ENCODE measurements at places on chromosomes 1 and 21.

DNA sequence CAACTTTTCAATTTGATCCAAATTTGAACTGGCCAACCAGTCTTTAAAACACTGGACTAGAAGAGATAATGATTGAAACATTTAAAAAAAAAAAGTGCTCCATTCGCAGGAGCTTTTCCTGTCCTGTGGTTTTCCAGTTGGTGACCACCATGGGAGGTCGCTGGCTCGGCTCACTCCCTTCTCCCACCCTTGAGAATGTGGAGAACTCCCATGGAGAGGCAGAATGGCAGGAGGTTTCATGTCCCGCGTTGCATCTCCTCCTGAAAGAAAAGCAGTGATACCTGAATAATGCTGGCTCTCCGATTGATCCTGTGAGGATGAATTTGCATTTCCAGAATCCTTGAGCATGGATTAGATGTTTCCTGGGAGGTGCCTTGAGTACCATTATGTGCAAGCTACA lies 16.5 kb upstream of the MPZL1 start:
- no peak for DNase-seq

DNA sequence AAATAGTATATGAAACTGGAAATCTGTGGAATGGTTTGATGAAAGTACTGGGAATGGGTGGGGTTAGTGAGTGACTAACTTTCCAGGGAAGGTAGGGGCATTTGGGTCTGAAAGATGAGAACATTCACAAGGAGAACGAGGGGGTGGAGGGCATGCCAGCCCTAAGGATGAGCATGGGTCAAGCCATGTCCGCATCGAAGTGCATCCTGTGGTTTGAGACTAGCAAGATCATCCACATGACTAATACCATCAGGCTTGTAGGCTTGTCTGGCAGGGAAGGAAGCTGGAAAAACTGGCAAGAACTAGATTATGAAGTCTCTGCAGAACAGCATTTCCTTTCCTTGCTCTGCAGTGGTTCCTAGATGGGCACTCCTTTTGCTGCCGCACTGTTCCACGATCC lies 70.4 kb upstream of the UBE2U start:
- no peak for DNase-seq

DNA sequence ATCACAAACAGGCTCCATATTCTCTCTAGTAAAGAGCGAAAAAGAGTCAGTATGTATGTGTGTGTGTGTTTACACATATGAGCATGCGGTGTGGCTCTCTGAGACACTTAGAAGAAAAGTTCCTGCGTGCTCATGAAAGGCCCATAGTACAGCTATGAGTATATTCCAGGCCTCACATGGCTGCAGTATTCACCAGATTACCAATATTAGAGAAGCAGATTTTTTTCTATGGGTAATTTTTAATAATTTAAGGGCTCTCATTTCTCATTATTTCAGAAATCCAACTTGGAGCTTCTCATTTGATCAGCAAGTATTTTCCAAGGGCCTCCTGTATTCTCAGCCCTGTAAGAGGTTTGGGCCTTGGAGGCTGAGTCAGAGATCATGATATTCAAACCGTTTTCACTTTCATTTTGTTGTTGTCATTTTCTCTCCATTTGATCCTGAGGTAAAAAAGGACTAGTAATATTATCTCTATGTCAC lies 232.9 kb upstream of the SGIP1 start:
- DNase-seq, result no peak

- no peak for DNase-seq
These were observed 204.4 kb downstream of the GRIK3 start for GRCh38 chr1:36829961-36830360.

GRCh38 chr1:178405137-178405536 lies 91.6 kb downstream of the CLEC20A start:
- DNase-seq, result no peak

DNA sequence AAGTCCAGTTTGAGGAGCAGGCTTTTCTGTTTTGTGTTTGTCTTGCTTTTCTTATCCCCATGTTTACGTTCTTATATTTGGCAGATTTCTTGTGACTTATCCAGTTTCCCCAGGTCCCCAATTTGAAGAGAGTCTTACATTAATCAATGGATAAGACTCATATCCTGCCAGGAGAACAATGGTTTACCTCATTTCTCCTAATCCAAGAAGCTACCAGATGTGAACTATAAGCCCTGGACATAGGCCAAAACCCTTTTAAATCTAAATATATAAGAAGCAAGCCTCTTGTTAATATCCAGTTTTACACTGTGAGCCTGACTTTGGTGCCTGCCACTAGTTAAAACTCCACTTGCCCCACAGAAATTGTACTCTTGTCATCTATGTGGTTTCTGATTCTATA lies 15.1 kb upstream of the COP1 start:
- DNase-seq, result no peak

GRCh38 chr1:36085126-36085525 lies 1.2 kb downstream of the TEKT2 start:
- no peak for DNase-seq

DNA sequence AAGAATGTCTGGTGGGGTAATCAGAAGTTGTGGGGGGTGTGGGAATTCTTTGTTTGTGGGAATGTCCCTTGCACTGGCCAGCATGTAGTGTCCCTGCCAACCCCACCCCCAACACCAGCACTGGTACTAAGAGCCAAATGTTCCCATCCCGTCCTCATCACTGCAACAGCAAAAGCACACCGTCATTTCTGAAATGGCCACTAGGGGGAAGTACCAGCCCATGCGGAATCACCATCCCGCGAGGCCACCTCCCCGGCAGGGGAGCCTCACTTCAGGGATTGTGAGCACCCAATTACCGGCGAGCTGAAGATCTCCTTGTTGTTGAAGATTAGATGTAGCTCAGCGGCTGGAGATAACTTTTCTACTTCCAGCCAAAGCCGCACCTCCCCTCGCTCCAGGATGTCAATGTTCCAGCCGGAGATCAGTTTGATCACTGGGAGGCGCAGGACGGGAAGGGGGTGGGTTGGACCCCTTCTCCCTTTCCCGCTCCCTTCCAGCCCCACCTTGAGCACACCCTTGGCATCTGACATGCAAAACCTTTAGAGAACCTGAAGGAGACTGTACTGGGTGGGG lies 41.0 kb downstream of the MYOM3 start:
- DNase-seq, result peak; percentile 18

DNA sequence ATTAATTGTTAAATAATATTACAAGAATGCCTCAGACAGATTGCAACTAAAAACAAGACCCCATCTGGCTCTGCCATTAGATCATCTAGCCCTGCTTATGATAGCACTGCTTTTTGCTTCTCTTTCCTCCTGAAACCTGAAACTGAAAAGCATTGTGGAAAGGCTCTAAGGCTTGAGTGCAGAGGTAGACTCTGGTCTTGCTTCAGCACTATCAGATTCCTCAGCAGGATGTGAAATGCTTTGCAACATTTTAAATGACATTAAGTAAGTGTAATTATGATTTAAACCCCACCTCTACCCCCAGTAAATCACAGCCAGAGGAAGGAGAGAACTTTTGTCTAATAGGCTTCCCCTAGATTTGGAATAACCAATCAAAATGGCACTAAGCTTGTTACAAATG lies 32.9 kb downstream of the PHC2 start:
- DNase-seq, result no peak

DNA sequence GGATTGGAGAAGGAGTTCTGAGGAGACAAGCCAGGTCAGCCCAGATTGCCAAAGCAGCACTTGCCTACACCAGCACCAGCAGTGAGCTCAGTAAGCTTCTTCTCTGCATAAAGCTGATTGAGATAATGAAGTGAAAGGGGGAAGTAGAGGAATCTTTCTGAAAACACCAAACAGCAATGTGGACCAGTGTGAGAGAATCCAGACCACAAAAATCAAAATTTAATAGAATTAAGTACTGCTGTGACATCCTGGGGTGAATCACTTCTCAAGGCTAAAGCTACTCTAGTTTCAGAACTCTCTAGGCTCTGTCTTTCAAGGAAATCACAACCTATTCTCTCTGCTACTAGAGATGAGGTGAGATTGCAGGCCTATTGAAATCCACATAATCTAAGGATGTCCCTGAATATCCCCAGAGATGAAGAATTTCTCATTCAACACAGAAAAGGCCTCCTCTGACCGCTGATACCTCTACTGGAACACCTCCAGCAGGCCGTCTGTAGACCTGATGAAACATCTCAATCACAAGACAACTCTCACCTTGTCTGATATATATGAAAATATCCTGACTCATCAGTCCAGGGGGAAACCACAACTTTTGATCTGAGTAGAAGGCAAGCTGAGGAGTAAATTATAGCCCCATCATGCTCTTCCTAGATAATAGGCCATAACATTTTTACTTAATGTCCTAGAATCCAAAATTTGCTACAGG lies at the start of gene FCRL4:
Gene FCRL4, minus strand, starts transcription at position 127 of the 709 bp plus-strand sequence. CDS start 141 bp downstream, outside the sequence.
- DNase-seq, result no peak

DNA sequence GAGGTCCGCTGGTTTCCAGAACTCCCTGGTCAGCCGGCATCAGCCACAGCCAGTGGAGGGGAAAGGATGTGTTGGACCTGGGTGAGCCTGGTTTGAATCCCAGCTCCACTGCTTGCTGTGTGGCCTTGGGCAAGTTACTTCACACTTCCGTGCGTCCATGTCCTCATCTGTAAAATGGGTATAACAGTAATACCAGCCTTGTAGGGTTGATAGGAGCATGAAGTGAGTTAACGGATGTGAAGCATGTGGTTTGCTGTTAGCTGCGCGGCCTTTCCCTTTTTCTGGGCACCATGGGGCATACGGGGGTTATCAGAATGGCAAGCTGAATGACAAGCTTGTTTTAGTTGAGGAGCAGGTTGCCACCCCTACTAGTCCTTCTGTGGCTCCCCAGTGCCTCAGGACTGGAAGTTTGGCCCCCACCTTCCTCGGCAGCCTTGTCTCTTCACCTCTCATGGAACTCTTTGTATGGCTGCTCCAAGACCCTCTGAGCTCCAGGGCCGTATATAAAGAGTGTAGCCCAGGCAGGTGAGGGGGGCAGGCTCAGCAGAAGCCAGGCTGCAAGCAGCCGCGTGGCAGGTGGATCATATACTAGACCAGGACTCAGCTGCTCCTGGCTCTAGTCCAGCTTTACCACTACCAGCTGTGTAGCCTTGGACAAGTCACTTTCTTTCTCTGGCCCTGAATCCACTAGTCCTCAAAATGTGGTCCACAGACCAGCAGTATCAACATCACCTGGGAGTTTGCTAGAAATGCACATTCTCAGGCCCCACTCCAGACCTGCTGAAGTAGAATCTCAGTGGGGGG lies 95.4 kb downstream of the LACTBL1 start:
- DNase-seq, result no peak

GRCh38 chr1:119631086-119631432 lies 17.0 kb downstream of the ZNF697 start:
- DNase-seq, result no peak

DNA sequence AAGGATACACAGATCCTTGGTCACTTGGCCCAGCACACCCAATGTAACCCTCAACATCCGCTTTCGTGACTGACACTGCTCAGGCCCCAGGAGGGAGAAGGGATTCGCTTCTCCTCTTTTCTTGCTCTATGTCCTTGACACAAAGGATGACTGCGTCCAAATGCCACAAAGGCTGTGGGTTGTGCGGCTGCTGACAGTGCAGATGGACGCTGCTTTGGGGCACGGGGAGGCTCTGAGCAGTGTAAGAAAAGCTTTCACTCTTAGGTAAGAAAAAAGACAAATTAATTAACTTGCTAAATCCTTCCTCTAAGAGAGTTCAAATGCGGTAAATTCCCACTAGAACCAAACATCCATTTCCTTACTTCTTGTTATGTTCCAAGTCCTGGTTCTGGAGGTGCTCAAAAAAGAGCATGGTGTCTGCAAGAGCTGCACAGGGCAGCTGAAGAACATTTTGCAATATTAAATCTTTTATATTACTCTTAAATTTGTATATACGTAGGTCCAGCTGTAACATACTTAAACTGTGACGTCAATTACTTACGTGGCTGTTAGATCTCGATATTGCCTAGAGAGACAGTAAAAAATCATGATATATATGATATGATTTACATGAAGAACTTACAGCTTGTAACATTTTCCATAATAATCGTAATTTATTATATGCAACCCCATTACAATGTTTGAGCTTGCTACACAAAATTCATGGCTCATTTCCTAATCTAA lies 19.4 kb upstream of the EPHB2 start:
- DNase-seq, result no peak

- no peak for DNase-seq
These were observed 125.8 kb downstream of the PLPP3 start for GRCh38 chr1:56453417-56454078.

DNA sequence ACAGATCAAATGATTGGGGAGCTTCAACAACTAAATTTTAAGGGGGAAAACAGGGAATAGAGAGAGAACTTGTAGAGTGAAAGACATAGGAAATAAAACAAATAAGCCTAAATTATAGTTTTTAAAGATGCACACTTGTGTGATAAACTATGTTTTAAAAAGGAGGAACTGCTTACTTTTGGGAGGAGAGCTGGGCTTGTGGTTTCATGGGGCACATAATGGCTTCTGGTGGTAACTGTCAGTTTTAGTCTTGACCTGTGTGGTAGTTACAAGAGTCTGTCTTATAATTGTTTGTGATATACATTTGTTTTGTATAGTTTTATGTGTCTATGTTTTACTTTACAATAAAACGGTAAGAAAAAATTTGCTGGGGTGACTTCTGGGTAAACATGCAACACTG lies 165.3 kb downstream of the COL24A1 start:
- DNase-seq, result no peak

DNA sequence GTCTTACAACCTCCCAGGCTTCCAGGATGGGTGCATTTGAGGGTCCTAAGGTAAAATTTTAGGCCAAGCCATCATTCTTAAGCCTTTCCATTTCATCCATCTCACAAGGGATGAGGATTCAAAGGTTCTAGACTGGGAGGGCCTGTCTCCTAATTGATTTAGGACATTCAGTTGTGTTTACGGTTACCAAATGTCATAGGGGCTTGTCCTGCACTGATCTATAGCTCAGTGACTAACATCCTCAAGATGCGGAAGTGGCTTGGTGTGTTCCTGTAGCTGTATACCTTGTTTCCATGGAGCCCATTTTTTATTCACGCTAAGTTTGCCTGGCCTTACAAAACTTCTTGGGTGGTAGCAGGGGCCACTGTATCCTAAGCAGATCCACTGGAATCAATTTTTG lies 52.8 kb downstream of the DUSP10 start:
- no peak for DNase-seq

DNA sequence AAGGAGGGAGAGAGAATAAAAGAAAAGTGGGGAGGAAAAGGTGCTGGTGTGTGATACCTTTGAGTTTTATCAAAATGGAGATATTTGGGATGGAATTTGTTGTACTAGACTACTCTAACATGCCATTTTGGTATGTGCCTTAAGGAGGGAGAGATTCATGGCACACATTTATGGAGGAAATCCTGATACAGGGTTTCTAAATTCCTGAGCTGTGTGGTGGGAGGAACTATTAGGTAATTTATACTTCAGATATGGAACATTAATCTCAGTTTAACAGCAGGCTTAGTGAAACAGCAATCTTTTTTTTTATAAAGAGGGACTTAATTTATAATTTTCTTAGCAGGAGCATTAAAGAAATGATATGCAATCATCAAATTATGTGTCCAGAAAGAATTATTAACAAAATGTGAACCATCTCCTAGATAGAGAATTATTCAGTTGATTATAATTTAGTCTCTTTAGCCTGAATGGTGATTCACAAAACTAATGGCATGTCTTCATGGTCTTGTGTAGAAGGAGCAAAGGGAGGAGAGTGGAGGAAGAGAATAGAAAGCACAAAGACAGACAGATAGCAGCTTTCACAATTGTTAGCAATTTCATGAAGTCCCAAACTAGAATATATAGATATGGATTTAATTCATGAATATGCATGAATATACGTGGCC lies 301.6 kb downstream of the HLX start:
- DNase-seq, result no peak

Data from nucleus accumbens (tissue), 56 donors.